ENCODE measurements at places on chromosomes 5 and 9.
A peak's percentile ranks its signal among the peaks of the same experiment; 100 is the strongest.

DNA sequence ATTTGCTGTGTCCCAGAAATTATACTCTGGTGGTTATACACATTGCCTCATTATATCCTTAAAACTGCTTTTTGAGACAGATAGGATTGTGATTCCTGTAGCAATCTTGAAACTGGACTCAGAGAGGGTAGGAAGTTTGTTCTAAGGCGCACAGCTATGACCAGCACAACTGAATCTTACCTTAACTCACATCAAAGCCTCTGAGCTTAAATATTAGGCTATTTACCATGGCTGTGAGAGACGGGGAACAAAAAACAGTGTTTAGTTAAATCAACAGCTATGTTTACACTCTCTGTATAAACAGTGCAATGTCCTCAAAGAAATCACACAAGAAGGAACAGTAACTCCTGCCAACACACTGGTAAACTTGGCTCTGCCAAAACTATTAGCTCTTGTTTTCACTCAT, 50.9 kb upstream of the TUT7 start:
- DNase-seq = no peak

DNA sequence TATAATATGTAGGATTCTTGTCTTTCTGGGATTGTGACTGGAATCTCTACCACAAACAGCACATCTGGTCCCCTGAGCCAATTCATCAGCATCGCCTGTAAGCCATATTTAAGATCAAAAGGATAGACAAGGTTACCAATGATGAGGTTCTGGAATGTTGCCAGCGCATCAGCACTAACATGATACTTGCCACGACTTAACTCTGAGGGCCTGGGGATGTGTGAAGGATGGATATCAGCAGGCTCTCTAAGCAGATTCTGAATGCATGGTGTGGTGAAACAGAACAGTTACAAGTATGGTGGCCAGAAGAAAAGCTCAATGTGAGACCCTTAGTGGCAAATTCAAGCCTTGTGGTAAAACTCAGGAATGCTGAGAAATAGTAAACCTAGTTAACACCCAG, 143.0 kb downstream of the XRCC4 start:
- no peak for DNase-seq

- no peak for DNase-seq
These were observed 226.4 kb upstream of the WWC1 start for GRCh38 chr5:168064933-168065622.

- DNase-seq = no peak
These were observed 47.2 kb downstream of the RFX3 start for GRCh38 chr9:3478549-3478953.

DNA sequence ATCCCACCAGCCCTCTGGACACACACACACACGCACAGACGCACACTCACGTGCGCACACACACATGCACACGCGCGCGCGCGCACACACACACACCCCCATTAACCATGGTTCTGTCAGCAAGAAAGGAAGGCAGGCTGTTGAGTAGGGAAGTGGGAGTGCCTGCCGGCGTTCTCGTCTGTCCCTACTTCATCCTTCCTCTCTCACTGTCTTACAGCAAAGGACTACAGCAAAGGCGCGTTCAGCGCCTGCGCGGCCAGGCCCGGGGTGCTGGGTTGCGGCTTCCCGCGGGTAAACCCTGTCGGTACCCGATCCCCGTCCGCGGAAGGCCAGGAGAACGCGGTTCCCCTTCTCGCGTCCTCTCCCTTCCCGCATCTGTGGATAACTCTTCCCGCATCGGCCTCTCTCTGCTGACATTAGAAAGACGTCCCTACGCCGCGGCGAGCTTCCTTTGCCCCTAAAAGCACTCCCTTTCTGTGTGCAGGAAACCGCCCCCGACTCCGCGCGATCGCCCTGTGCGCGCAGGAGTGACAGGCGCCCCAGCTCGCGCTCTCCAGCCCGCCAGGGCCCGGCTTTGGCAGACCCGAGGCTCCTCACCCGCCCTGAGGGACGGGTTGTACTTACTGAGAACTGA, 219.2 kb downstream of the AGTPBP1 start:
- no peak for DNase-seq

GRCh38 chr9:23754551-23754950, 71.5 kb downstream of the ELAVL2 start:
- no peak for DNase-seq

- no peak for DNase-seq
These were observed 45.2 kb upstream of the TBC1D2 start for GRCh38 chr9:98300611-98301010.

DNA sequence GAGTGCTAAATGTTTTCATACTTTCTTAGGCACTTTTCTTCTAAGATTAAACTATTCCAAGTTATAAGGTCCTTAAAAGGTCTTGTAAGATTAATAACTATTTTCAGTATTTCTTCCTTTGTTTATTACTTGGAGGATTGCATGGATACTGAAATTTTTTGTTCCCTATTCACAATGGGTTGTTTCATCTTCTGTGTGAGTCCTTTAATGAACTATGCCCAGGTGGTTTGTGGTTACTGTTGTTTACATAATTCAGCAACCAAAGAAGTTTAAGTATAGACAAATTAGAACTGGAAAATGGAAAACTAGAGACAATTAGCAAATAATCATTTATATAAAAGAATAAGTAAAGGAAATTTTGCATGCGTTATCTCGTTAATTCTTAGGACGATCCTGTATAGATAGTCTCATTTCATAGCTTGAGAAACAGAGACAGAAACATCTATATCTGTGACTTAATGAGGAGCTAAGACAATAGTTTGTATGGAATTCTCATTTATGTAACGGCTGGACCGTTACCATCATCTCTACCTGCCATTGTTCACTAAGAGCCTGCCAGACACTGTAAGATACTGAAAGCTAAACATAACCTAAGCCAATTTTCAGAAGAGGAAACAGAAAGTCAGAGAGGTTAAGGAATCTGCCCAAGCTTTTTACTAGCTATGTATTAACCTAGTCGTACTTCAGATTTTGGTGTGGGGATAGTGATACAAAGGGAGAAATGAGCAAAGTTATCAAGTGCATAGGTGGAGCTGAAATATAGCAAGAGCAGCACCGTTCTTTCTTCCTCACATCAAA, 148.2 kb downstream of the PAM start:
- no peak for DNase-seq

- DNase-seq = no peak
These were observed 59.6 kb downstream of the C9orf152 start for GRCh38 chr9:110148384-110148783.

DNA sequence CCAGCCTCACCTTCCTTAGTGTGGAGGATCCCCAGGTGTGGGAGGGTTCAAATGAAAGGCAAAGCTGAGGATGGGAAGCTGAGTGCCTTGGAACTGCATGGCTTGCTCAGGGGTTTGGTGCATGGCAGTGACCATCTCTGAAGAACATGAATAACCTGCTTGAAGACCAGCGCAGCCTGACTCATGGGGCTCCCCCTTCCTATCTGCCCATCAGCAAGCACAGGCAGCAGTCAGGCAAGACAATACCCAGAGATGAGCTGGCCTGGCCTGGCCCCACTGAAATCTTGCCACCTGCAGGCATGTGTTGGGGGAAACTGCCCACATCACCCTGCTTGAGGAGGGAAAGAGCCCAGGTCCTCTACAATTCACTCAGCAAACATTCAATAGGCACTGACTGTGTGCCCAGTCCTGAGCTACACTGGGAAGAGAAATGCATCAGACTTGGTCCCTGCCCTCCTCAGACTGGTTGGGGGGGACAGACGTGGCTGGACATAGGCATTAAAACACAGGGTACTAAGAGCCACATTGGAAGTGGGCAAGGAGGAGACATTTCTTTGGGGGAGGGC, 105.0 kb upstream of the ALDH1B1 start:
- no peak for DNase-seq

- DNase-seq = peak; percentile 48
These were observed 112.7 kb upstream of the ITGA1 start for GRCh38 chr5:52674815-52675545.

DNA sequence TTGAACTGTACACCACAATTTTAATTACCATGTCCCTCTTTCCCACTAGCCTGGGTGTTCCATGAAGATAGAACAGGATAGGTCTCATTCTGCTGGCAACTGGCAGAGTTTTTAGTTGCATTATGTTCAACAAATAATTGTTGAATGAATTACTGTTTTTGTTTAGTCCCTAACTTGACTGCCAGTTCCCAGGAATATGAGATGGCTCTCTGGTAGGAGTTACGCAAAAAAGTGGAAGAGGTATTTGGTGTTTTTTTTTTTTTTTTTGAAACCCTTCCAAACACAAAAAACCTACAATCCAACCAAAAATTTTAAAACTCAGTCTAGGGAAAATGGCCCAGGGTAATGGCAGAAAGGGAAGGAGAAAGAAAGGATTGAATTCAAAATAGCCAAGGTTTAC, 153.6 kb downstream of the GNAQ start:
- DNase-seq = no peak

- no peak for DNase-seq
These were observed 196.2 kb downstream of the HSPA4 start for GRCh38 chr5:133247881-133248624.

DNA sequence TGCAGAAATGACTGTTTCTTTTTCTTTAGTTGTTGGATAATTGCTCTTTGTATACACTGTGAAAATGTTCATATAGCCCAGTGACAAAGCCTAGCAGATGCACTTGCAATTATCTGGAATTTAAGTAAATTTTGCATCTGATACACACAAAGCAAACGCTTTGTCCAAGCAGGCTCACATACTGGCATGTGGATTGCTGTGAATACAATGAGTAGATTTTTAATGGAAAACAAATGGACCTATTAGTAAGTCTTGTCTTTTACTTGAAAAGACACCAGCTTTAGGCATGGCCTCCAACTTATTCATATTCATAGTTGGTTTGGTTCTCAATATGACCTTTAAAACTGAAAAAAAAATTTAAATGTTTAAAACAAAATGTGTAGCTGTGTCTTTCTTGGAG, 1299.8 kb upstream of the WWC1 start:
- DNase-seq = no peak

DNA sequence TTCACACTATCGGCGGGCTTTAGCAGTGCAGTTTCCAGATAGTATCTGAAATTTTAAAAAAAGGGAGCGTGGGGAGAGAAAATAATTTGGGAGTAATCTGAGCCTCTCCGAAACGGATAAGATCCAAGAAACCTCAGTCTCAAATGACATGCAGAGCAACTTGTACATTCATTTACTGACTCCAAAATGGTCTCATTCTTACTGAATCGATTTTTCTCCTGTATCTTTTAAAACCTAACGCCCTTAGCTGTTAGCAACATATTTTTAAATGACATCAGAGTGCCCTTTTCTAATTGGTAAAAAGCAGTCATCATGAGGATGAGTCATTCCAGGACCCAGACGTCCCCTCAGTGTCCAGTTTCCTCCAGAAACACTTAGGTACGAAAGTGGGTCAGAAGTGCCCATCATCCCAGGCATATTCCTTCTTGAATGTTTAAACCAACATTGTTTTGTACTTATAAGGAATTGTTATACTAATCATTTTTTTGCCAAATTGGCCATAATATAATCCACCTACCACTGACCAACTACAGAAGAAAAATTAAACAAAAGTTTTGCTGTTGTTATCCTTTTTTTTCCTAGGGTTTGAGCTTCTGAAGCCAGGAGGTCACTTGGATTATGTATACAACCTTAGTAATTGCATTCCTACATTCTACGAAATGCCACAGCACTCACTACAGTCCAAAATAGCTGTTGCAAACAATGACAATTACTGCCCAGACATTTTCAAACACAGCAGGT, 354.4 kb downstream of the ADAMTS6 start:
- DNase-seq = peak; percentile 59

DNA sequence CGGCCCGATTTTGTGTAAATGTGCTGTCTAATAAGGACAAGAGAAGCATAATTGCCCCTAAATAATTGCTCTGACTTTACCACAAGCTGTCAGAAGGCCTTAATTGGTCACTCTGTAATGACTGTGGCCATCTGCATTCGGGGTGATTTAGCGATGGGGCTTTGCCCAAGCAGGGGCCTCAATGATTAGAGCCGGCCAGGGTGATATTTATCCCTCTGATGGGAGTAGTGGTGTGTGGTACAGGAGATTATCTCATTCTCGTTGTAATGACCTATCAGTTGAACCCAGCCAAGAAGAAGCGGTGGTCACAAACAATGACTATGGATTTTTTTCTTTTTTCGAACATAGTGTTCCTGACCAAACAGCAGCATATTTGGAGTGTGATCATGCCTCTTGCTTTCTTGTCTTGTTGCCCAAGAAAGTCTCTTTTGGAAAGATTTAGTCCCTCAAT, 72.0 kb upstream of the SAP30L start:
- DNase-seq = no peak

All from AG09319 (cell line).